ENCODE measurements at places on chromosomes 11 and 22.
A peak's percentile ranks its signal among the peaks of the same experiment; 100 is the strongest.

DNA sequence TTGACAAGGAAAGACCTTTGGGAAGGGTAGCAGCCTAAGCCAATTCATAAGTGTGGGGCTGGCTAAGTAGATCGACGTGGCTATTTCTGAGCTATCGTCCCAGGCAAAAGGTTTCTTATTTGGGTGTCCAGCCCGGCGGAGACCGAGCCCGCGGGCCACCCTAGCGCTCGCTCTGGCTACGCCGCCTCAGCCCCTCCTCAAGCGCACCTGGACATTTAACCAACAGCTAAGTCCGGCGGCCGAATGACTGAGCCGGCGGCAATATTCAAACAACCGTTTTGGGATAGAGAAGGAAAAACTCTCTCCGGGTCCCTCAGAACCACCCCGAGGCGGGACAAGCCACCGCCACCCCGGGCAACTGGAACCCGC lies 457 bp downstream of the RNF141 start:
- no peak for DNase-seq

- no peak for DNase-seq
These were observed 17.2 kb upstream of the UVRAG start for GRCh38 chr11:75797792-75798191.

GRCh38 chr22:38474003-38474607 lies 6.2 kb downstream of the KDELR3 start:
- DNase-seq: no peak

DNA sequence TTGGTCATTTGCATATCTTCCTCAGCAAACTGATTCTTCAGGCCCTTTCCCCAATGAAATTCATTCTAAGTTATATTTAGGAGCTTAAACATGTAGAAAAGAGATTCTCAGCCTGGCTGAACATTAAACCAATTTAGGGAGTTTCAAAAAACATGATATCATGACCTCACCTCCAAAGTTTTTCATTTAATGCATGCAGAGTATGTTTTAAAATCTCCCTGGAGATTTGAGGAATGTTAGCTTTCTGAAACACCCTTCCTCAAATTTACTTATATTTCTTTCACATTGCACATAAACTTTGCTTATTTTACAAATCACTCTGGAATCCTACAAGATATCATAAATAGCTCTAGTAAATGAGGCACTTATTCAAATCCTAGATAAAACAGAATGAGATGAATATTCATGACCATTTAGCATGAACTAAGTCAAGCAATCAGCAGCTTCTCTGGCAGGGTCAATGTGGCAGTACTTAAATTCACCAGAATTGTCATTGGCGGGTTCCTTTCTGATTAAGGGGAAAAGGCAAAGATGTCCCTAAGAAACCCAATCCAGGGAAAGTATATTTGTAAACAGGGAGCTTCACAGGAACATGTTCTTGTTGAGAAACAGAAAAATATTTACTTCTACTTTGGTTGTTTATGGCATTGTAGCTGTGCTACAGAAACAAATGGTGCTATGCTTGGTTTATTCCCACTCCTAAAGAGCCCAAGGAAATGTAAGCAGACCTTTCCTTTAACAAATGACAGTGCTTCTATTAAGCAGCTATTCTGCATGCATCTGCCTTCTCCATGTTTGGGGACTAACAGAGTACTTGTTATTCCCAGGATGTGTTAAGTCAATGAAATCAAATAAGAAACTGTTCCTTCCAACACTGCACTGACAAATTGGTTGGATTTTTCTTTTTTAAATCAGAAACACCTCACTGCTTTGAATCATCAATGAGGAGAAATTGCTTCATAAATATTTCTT lies 162.3 kb downstream of the C11orf87 start:
- no peak for DNase-seq

- DNase-seq: no peak
These were observed 91.4 kb downstream of the EFCAB6 start for GRCh38 chr22:43720716-43721115.

- DNase-seq: no peak
These were observed 60.7 kb downstream of the CDKN1C start for GRCh38 chr11:2824851-2825250.

GRCh38 chr11:128506356-128506755 lies 81.0 kb downstream of the ETS1 start:
- no peak for DNase-seq

- no peak for DNase-seq
These were observed 10.5 kb downstream of the C11orf86 start for GRCh38 chr11:66985508-66986177.

DNA sequence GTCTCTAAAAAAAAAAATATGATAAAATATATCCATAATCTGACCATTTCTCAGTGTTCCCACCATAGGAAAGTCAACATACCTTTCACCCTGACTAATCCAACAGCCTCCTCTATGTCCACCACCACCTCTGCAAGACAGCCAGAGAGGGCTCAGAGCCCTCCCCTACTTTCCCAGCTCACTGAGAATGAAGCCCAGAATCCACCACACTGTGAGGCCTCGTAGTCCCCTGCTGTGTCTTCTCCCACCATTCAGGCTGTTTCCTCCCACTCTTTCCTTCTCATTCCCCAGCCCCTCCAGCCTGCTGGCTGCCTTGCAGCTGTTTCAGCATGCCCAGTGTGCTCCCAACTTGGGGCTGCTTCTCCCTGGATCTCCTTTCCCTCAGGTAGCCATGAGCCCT lies 27.0 kb downstream of the SGSM3 start:
- no peak for DNase-seq

- no peak for DNase-seq
These were observed 1516.4 kb downstream of the TBC1D22A start for GRCh38 chr22:48278620-48279460.

GRCh38 chr22:36311386-36312085 lies 58.6 kb downstream of the APOL1 start:
- DNase-seq: no peak

GRCh38 chr22:24039046-24039445 lies 27.9 kb downstream of the CABIN1 start:
- DNase-seq: no peak

GRCh38 chr11:116680349-116681125 lies 92.2 kb downstream of the BUD13 start:
- no peak for DNase-seq

GRCh38 chr22:35638001-35638400 lies 10.2 kb upstream of the APOL6 start:
- DNase-seq: no peak

GRCh38 chr11:97123237-97123636 lies 733.4 kb downstream of the JRKL start:
- DNase-seq: no peak

DNA sequence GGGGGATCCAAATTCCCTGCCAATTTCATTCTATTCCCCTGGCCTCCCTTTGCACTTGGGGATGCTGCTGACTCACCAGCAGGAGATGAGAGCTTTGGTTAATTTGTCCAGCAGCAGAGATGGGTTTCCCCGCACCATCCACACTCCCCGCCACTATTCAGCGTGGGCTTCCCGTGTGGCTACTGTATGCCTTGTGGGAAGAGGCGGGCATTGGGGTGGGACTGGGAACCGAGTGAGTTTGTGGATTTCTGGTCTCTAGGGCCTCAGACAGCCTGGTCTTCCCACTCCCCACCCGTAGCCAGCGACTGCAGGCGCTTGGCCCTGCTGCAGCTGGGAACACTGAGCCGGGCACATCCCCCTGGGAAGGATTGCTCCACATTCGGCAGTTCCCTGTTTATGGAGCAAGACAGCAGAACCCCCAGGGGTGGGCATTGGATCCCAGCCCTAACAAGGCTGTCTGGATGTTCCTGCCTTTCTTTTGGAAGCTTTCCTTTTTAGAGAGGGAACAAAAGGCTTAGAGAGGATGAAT lies 23.4 kb downstream of the KIAA1671 start:
- DNase-seq: no peak

DNA sequence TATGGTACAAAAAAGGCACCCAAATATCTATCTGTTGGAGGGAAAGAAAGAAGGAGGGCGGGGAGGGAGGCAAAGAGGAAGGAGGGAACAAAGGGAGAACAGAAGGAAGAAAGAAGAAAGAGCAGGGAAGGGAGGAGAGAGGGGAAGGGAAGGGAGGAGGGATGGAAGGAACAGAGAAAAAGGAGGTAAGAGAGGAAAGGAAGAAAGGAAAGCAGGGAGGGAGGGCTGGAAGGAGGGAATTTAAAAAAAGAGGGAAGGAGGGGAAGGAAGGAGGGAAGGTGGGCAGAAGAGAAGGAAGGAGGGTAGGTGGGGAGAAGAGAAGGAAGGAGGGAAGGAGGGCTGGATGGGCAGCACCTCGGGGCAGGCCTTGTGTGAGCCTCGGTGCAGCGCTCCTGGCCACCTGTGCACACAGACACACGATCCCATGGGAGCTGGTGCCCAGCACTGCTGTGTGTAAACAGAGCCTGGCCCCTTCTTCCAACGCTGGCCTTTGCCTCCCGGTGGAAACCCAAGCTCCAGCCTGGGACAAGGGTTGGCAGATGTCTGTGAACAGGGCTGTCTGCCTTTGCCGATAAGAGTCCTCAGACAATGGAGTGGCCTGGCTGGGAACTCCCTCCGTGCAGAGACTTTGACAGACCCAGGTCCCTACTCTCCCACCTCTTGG lies 23.2 kb downstream of the SMIM38 start:
- no peak for DNase-seq

DNA sequence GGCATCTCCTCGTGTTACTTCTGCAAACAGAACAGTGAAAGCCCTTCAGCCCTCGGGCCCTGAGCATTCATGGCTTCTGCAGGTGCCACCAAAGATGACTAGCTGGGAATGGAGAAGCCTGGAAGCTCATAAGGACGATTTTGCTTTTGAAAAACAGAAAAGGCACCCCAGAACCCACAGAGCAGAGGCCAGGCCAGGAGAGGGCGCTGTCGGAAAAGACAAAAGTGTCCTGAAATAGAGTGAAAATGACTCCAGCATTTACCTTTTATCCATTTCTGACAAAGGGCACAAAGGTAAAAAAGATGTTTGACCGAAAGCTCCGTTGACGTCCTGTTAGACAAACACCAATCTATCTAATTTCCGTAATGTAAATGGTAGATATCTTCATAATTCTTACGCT lies 37.6 kb downstream of the ZNF195 start:
- DNase-seq: peak; percentile 68

DNA sequence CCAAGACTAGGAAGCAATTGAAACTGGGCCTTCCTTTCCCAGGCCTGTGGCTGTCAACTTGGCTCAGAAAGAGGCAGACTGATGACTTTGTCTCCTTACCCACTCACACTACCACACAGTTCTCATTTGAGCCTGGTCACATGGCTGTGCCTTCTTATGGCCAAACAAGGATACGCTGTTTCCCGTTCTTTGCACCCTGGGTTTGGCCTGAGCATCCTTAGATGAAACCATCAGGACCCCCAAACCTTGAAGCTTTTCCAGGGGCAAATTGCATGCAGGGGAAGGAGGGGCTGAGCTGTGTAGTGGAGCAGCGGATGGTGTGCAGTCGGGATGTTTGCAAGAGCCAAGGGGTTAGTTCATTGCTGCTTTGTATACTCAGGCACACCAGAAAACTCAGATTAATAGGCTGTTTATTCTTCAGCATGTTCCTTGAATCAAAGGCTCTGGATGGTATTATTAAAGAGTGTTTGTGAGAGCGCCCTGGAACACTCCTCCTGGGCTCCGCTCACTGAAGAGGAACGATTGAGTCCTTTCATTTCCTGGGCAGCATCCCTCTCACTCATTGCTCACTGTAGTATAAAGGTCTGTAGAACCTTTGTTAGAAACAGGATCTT lies 69.8 kb downstream of the ARFGAP2 start:
- no peak for DNase-seq

GRCh38 chr22:43540529-43540923 lies 128.7 kb downstream of the MPPED1 start:
- DNase-seq: no peak

DNA sequence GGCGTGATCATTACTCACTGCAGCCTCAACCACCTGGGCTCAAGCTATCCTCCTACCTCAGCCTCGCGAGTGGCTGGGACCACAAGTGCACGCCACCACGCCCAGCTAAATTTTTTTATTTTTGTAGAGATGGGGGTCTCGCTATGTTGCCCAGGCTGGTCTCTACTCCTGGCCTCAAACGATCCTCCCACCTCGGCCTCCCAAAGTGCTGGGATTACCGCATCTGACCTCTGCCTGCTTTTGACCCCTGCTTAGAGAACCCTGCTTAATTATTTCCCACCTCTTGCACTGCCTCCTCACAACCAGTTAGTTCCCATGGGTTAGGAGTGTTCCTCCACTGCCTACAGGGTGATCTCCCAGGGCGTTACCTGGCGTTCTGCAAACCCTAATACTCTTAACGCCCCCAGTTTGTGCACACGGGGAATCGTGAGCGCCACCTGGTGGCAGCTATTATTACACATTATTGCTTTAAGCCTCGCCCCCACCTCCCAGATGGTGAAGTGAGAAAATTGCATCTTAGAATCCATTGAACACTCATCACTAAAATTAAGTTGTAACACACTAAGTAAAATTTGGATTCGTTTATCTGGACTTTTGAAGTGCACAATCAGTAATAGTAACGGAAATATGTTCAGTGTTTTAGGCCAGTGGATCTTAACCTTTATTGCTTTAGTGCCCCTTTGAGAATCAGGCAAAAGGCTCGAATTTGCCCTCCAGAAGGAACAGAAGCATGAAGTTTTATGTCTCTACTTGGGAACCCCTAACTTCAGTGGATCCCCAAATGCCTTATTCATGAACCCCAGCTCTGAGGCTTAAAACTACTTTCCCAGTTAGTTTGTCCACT lies 61.4 kb upstream of the ASPHD2 start:
- DNase-seq: peak; percentile 61

- DNase-seq: no peak
These were observed 95.1 kb downstream of the PARVA start for GRCh38 chr11:12472401-12473005.

GRCh38 chr22:37326726-37327125 lies 44.4 kb downstream of the CYTH4 start:
- DNase-seq: no peak

DNA sequence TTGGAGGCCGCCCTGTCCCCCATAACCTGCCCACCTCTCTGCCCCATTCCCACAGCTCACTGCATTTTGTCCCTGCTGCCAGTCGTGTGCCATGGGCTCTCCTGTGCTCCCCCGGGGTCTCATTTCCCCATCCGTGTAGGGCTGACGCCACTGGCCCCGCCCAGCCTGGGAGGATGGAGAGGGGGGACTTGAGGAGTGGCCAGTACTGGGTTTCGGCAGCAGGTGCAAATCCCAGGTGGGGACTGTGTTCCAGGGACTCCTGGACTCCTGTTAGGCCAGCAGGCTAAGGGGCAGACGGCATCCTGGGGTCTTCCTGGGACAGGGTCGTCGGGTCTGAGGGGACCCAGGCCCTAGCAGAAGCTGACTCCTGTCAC lies 1.2 kb upstream of the MYO7A start:
- DNase-seq: no peak

DNA sequence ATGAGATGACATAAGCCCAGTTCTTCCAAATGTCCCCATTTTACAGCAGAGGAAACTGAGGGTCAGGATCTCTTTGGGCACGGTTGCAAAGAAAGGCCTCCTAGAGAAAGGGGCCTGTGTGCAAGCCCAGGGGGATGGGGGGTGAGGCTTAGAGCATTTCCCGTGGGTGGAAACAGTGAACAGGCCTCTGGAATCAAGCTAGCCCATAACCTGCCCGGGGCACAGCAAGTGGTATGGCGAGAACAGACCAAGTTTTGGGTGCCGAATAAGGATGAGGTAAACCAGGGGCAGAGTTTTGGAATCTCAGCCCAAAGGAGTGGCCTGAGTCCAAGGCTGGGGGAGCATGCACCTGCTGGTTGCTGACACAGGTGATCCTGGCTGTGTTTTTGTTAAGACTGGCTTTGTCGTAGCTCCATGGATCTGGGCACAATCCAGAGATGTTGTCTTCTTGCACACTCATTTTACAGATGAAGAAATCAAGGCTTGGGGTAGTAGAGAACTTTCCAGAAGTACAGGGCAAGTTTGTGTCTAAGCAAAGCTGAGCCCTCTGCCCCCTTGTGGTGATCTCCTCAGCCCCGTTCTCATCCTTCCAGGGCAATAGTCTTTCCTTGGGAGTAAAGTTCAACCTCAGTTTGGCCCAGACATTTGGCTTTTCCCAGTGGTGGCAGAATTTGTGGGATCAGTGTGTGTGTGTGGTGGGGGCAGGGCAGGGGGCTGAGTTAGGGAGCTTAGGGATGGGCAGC lies 53.5 kb upstream of the MYEOV start:
- no peak for DNase-seq
